Left ventricle myocardium inferior (tissue), 1 donor: ENCODE measurements at places on chromosomes 13 and 19.

GRCh38 chr19:10998045-10998533 is 37.3 kb downstream of the SMARCA4 start:
- DNase-seq = no peak

- peak; percentile 78 for DNase-seq
These were observed at the start of gene FXYD1 for GRCh38 chr19:35138305-35138892. Gene FXYD1, plus strand, starts transcription at chr19:35138824. Its CDS starts 1,256 bp downstream, at chr19:35140080.

DNA sequence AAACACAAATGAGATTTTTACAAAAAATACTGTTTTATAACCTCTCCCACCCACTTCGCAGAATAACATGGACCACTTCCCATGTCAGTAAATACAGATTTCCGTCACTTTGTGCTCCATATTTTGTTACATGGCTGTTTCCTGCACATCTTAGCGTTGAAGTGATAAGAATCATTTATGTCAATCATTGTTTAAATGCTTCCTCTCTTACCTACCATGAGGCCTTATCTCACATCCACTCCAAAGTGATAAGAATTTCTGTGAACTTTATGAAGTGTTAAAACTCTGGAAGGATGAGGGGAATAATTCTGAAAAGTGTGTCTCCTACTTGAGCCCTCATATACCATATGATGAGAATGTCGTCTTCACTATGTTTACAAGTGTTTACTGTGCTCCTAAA is 36.6 kb upstream of the IL17D start:
- no peak for DNase-seq

GRCh38 chr19:14795078-14795721 is 16.8 kb upstream of the ADGRE2 start:
- DNase-seq = no peak

GRCh38 chr13:62309904-62310303 is 894.3 kb upstream of the PCDH20 start:
- no peak for DNase-seq

- DNase-seq = no peak
These were observed 18.9 kb upstream of the CLDN10 start for GRCh38 chr13:95533545-95534160.

DNA sequence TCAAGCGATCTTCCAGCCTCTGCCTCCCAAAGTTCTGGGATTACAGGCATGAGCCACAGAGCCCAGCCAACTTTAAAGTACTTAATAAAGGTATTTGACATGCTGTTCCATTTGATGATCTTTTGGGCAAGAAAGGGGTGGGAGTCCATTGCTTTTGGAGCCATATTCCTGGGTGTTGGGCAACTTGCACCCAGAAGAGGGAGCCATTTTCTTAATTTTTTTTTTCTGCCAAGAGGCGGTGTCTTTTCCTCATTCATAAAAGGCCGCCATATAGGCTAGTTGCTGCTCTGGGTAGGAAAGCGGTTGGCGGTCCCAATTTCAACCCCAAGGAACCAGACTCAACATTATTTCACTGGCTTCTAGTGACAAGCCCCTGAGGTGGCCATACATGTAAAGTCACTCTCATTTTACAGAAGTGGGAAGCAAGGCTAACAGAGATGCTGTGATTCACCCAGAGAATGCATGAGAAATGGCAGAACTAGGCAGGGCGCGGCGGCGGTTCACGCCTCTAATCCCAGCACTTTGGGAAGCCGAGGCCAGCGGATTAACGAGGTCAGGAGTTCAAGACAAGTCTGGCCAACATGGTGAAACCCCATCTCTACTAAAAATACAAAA is 139.6 kb downstream of the CACNA1A start:
- no peak for DNase-seq

- no peak for DNase-seq
These were observed 919 bp downstream of the GTF3A start for GRCh38 chr13:27425158-27425917.

DNA sequence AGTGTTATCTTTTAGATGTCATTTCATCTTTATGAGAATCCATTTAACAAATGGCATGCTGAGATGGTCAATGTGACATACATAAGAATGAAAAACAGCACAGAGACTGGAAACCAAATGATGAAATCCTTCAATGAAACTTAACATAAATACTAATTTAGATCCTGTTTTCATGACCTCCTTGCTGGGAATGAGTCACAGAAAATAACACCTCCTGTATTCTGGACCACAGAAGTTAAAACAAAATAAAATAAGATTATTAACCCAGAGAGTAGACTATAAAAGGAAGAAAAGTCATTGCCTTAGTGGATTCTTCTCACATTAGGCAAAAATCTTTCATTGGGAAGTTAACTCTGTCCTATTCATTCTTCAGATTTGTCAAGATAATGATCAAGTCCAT is 1.6 kb downstream of the DIAPH3 start:
- no peak for DNase-seq

- DNase-seq = peak; percentile 84
These were observed 528 bp downstream of the ZNF8 start for GRCh38 chr19:58279042-58279924.

DNA sequence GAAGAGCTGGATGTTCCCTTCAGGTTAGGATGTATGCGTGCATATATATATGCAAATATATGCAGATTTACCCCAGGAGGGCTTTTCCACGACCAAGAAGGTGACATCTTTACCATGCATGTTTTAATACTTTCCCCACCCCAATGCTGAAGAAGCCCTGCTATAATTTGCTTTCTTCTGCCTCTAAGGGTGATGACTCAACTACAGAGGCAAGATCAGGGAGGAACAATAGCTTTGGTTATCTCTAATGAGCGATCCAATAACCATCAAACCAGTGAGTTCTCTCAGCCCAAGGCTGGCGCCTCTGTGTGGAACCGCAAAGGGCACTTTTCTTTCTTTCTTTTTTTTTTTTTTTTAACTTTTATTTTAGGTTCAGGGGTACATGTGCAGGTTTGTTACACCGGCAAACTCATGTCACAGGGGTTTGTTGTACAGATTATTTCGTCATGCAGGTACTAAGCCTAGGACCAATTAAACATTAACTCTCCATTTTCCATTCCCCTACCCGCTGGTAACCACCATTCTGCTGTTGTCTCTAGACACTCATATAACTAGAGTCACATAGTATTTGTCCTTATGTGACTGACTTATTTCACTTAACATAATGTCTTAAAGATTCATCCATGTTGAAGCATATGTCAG is 25.7 kb upstream of the UBE2L5 start:
- DNase-seq = no peak

DNA sequence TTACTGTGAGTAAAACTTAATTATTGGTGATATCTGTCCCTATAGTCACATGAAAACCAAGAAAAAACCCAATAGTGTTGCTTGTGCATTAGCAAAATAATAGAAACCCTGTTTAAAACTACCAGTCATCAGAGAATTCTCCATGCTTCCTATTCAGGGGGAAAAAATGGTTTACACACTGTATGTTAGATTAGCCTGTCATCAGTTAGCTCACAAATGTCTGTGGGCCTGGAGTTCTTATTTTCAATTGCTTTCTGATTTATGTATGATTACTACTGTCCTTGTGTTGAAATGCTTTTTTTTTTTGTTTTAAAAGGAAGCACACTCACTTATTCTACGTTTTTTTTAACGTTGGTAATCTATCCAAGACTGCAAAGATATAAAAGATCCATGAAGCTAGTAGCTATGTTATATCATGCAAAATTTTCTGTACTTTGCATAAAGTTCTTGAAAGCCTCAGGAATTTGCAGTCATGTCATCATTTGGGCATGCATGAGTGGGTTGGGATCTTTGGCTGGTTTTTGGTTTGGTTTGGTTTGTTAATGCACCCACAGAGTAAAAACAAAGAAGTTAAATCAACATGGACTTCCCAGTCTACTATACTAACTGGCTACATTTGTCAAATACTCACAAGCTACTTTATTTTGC is 25.9 kb downstream of the RXFP2 start:
- no peak for DNase-seq
